Cardiac atrium fibroblast (primary cell): ENCODE measurements at places on chromosomes 12 and 14. TPM values are rescaled to one million over a fixed set of nuclear protein-coding genes. Genes with fewer than 3 reads are reported as not detected.

The SERPINA10 gene
- not detected in 2 replicates for total RNA-seq

The ASB2 gene
- not detected in 2 replicates for total RNA-seq

The C2CD5 gene
- 8.9 and 11.6 TPM in 2 replicates for total RNA-seq

The CTSG gene
- total RNA-seq: not detected in 2 replicates

The DDX11 gene
- 7.6 and 8.7 TPM in 2 replicates for total RNA-seq

The LRP10 gene
- total RNA-seq: 104 and 155 TPM in 2 replicates

The DTX1 gene
- under 0.01 TPM in 1 of 2 replicates, not detected in the other for total RNA-seq

The MYF5 gene
- not detected in 2 replicates for total RNA-seq

The SLC35F4 gene
- not detected in 2 replicates for total RNA-seq

The RD3L gene
- not detected in 2 replicates for total RNA-seq

The CEBPE gene
- not detected in 2 replicates for total RNA-seq

The RAPGEF3 gene
- total RNA-seq: 0.97 and 2.3 TPM in 2 replicates

The OASL gene
- not detected in 2 replicates for total RNA-seq

The COA8 gene
- total RNA-seq: 27.5 and 57.8 TPM in 2 replicates

The NUBPL gene
- 5.8 and 7.8 TPM in 2 replicates for total RNA-seq

The IQSEC3 gene
- not detected in 2 replicates for total RNA-seq

The OVCH1 gene
- total RNA-seq: 0.32 and 2.3 TPM in 2 replicates

The SYNJ2BP gene
- 11.9 and 16.0 TPM in 2 replicates for total RNA-seq

The FGF6 gene
- total RNA-seq: not detected in 2 replicates

The NPAS3 gene
- total RNA-seq: 0.18 TPM in 1 of 2 replicates, not detected in the other

The FOXA1 gene
- total RNA-seq: not detected in 2 replicates

The ANKRD33 gene
- total RNA-seq: not detected in 2 replicates

The TAPBPL gene
- total RNA-seq: 12.6 and 19.3 TPM in 2 replicates

The RBP5 gene
- total RNA-seq: not detected in 2 replicates

The GLS2 gene
- not detected in 2 replicates for total RNA-seq

The TAS2R8 gene
- not detected in 2 replicates for total RNA-seq

The PYGL gene
- total RNA-seq: 77.9 and 90.1 TPM in 2 replicates

The RAB2B gene
- 19.0 and 29.4 TPM in 2 replicates for total RNA-seq

The CMKLR1 gene
- total RNA-seq: 0.18 and 0.32 TPM in 2 replicates

The C12orf50 gene
- total RNA-seq: not detected in 2 replicates

The CLEC14A gene
- 32.9 and 85.9 TPM in 2 replicates for total RNA-seq

The SLCO1C1 gene
- 0.18 and 0.32 TPM in 2 replicates for total RNA-seq

The HOXC5 gene
- not detected in 2 replicates for total RNA-seq

The CPNE6 gene
- total RNA-seq: not detected in 2 replicates

The KCNH3 gene
- 0.54 TPM in 1 of 2 replicates, not detected in the other for total RNA-seq

The LRIG3 gene
- 4.0 and 15.1 TPM in 2 replicates for total RNA-seq

The P2RX2 gene
- not detected in 2 replicates for total RNA-seq

The ART4 gene
- total RNA-seq: 43.5 and 57.0 TPM in 2 replicates

The SYNDIG1L gene
- total RNA-seq: not detected in 2 replicates

The PTHLH gene
- total RNA-seq: not detected in 2 replicates
